Retinal pigment epithelial cell (primary cell): ENCODE measurements at places on chromosomes 5 and 9.
A peak's percentile ranks its signal among the peaks of the same experiment; 100 is the strongest.

DNA sequence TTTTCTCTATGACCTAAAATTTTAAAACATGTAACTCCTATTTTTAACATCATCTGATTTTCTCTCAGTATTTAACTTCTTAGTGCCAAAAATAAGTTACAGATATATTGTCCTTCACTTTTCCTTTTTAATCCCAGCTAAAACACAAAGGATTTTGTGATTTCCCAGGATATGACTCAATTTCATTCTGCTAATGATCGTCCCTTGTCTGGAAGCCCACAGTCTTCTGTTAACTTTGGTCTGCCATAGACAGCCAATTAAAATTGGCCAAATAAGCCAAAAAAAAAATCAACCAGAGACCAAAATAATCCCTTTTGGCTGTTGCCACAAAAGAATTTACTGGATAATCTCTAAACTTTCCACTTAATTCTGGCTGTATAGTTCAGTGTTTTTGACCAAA is 124.5 kb upstream of the FST start:
- no peak for DNase-seq

DNA sequence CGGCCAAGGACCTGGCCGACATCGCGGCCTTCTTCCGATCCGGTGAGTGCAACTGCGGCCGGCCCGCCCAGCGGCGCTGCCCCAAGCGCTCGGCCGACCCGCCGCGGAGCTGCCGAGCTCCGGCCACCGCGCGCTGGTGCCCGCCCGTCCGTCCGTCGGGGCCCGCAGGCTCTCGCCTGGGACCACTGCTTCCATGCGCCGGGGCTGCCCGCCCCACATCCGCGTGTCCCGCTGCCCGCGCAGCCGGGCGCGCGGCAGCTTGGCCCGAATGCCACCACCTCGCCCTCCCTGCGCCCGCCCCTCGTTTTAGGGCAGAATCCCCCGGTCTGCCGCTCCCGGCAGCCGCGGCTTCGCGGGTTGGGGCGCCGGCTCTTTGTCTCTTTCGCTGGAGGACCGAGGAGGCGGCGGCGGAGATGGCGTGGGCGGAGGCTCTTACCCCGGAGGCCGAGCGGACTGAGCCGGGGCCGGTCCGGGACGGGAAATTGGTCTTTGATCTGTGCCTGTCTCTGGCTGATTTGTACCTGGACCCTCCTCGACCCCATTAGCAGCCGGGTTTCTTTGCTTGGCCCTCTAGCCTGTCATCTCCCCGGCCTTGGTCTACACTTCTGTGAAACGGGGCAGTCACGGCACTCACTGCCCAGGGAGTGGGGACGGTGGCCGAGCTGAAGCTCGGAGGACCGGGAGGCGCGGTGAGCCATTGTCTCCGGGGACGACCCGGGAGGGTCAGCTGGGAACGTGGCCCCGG is 871 bp downstream of the TRIO start:
- no peak for DNase-seq

GRCh38 chr9:89969881-89970639 is 365.2 kb downstream of the GADD45G start:
- no peak for DNase-seq

DNA sequence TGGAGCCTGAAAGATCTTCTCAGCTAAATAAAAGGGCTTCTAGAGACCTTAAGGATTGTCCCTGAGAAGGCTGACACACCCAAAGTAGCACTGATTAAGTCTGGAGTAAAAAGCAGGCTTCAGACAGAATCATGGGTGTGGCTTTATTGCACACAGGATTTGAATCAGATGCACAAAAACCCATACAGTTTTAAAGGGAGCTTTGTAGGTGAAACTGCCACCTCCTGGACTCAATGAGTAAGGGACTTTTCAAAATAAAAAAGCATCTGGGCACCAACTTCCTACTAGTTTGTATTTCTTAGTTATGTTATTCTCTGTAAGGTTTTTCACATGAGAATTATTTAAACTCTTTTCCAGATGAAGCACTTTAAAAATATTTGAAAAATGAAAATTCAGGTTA is 129.4 kb downstream of the EDIL3 start:
- DNase-seq: no peak

DNA sequence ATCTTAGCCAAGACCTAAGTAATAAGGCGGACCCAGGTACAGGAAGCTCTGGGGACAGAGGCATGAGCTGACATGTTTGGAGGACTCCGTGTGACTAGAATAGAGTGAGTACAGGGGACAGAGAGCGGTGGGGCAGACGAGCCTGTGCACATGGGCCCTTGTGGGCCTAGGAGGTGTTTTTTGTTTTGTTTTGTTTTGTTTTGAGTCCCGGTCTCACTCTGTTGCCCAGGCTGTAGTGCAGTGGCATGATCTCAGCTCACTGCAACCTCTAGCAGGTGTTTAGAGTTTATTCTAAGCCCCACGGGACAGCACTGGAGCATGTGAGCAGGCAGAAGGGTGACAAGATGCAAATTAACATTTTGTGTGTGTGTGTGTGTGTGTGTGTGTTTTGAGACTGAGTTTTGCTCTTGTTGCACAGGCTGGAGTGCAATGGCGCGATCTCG is 3.1 kb upstream of the EEIG1 start:
- DNase-seq: no peak

- peak; percentile 3 for DNase-seq
Measured at GRCh38 chr5:35089334-35090314, 41.9 kb upstream of the AGXT2 start.

DNA sequence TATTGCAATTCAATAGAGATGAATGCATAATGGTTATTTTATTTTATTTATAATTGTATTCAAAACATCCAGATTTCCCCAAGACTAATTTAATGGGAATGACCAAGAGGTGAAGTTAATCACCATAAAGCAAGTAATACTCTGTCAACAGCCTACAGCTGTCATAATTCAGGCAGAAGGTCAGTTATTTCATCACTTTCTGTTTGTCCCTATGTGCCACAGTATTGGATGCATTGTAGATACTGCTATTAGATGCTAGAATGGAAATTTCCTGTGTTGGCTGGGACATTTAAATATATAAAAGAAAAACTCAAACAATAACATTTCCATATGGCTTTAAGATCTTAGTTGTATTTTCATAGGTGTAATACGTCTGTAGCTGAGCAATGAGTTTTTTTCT is 56.7 kb upstream of the MINAR2 start:
- no peak for DNase-seq

DNA sequence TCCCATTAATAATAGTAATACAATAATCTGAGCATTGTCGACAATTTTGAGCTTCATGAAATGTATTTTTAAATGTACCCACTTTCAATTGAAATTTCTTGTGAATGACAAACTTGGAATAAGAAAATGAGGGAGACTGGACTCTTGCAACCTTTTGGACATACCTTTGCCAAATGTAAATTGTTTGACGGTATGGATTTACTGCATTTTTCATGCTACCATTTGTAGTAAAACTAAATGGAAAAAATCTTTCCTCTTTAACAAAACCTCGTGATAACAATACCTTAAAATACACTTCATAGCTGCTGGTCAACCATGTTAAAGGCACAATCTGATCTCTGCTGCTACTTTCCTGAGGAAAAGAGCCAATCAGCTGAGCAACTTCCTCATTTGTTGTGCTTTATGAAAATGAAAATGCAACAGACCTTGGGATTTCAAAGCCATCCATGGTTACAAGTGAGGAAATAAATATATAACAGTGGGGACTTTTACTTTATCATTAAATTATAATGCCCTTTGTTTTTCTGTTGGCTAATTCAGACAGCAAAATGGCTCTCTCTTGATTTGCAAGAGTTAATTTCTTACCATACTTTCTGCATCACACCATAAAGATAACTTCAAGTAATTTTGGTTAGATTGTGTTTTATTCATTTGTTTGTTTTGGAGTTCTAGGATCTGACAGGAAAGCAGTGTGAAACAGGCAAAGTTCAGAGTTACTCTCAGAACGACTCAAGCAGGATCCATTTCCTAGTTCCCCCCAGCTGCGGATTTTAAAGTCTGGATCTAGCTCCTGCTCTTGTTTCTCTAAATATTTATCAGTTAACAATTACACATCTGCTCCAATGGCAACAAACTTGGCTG is 1.1 kb downstream of the ALDH1A1 start:
- DNase-seq: no peak

DNA sequence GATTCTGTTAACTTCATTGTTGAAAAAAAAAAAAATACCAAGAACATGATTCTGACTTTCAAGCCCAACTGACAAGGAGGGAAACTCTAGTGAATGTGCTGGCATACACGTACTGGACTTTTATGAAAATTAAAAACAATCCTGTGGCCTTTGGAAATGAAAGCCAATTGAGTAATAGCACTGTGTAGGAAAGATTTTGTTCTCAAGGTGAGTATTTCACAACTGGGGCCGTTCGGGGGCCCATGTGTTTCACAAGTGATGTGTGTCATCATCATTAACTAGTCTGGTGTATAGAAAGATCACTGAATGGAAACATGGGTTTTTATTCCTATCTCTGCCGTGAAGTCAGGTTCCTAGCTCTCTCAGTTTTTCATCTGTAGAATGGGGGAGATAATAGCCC is 605.0 kb upstream of the CLINT1 start:
- no peak for DNase-seq

DNA sequence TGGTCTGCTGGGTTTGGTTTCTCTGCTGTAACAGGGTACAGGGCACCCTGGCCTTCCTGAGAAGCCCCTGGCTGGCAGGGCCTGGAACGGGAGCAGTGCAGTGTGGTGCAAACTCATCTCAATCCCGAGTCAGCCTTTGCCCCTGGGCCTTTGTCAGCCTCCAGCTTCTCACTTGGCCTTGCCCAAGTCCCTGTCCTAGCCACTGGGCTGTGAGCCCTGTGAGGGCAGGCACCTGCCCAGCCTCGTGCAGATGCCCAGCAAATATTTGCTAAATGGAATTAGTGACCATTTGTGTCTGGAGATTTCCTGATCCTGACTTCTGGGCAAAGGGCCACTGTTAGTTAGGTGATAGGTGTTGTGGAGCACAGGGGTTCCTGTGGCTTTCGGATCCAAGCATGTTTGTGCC is 13.0 kb downstream of the RGS3 start:
- DNase-seq: no peak

DNA sequence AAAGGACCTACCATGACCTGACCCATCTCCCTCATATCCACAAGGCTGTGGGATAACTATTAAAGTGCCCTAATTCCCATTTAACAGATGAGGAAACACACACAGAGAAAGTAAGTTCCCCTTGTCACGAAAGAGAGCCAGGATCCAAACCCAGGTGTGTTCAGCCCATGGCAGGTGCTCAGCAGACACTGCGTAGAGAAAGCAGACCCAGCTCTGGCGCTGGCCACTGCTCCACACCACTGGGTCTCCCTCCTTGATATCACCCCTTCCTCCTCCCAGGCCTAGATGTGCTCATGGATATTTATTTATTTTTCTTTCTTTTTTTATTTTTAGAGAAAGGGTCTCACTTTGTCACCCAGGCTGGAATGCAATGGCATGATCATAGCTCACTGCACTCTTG is 24.0 kb upstream of the CORO2A start:
- DNase-seq: no peak

DNA sequence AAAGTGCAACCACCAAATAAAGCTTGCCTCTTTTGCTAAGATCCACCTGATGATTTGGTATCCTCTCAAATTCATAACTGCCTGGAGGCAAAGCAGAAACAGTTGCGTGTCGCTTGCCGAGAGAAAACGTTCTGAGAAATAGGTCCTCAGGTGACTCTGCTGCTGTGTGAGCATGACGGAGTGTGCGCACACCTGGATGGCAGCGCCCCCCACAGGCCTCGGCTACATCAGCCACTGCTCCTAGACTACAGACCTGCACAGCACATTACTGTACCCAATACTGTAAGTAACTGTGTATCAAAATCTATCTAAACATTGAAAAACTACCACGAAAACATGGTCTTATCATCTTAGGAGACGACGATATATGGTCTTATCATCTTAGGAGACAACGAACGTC is 87.4 kb downstream of the CAMSAP1 start:
- no peak for DNase-seq

GRCh38 chr5:173245319-173246134 is 10.5 kb upstream of the NKX2-5 start:
- DNase-seq: no peak

DNA sequence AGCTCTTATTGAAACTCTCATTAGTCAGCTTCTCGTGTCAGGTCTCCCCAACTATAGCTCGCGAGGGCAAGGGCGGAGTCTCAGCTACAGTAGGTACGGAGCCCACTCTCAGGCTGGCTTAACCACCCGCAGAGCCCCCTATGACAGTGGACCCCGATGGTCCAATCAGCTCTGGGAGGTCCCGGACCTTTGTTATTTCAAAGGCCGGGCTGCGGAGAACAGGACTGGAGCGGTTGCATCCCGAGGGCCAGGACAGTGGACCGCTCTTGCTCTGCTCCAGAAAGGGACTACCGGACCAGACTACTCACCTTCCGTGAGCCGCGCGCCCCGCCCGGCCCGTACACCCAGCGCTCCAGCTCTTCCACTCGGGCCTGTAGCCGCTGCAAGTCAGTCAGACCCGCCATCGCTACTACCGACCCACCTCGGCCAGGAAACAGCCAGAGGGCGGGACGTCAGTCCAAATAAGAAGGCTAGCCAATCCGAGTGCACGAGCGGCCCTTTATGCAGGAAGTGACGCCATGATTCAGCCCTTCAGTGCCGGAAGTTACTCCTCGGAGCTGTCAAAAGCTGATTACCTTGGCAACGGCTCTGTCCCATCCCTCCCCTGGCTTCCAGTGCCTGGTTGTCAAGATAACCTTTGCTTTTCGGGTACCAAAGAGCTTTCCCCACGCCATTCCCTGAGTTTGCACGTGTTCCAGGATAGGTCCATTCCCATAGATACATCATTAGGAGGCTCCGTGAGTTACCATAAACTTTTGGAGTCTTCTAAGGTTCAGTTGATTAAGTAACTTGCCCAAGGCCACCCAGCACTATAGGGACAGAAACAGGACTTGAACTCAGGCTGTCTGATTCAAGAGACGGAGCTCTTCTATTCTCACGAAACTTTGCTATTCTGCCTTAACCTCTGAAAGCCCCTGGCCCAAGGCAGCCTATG is at the start of gene DCTN3:
Gene DCTN3 (minus strand): TSS at position 435 of the 934 bp plus-strand sequence. CDS start 31 bp downstream, at position 404.
- DNase-seq: peak; percentile 78

DNA sequence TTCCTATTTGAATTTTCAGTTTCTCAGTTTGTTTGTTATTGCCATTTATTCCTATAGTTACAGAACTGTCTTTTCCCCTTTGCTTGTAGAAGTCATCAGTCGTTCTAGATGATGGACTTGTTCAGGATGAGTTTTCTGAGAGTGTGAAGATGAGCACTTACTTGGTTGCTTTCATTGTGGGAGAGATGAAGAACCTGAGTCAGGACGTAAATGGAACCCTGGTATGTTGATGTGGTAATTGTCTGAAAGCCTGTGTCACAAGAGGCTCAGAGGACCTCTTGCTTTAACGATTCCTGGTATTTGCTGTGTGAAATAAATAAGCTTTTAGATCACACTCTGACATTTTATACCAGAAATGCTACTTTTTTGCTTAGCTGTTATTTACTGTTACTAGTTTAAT is 50.6 kb downstream of the LNPEP start:
- no peak for DNase-seq
